ENCODE measurements at places on chromosomes 12 and 14.

DNA sequence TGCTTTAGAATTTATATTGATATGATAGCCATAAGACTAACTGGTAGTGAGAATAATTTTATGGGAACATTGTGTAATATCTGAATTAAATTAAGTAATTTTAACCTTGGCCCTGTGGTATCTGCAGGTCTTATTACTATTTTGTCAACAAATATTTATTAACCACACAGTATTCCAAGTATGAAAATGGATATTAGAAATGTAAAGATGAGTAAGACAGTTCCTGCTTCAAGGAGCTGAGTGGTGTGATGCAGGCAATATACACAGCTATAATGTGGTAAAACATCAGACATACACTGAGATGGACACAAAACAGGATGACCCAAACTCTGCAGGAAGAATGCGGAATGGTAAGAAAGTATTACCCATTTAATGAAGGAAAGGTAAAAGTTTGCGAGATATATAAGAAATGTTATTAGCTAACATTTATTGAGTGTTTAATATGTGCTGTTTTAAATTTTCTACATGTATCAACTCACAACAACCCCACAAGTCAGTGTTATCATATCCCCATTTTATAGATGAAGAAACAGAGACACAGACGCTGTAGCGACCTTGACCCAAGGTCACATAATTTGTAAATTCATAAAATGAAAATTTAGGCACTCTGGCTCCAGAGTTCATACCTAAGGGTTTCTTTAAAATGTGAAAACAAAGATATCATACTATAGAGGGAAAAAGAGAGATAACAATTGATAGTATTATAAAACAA is 12.7 kb downstream of the ABCD2 start:
- DNase-seq, result no peak

DNA sequence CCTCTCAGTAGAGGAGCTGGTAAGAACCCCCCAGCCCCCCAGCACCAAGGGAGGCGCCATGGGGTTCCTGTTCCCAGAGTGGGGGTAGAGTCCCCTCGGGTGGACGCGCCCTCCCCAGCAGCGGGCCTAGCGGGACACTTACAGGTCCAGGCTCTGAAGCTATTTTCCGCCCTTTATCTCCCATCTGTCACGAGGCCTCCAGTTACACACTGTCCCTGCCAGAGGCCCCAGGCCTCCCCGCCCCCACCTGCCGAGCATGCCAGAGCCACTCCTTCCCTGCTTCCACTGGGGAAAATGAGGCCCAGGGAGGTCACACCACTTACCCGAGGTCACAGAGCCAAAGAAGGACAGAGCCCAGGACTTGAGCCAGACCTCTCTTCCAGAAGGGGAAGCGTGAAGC is 3.1 kb downstream of the C14orf180 start:
- no peak for DNase-seq

DNA sequence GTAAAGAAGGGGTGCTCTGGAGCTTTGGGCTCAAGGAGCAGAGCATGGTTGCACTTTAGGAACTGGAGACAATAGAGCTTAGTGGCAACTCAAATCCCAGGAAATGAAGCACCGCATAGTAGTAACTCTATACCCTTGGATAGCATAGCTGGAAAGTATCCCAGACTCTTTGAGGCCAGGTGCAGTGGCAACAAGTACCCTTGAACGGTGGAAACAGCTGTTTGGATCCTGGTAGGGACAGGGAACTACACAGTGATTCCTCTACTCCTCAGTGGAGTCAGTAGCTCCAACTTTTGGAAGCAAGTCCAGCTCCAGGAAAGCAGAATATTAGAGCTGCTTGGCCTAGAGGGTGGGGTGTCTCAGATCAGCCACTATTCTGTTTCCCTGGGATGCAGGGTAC is 129.0 kb upstream of the WSCD2 start:
- no peak for DNase-seq

DNA sequence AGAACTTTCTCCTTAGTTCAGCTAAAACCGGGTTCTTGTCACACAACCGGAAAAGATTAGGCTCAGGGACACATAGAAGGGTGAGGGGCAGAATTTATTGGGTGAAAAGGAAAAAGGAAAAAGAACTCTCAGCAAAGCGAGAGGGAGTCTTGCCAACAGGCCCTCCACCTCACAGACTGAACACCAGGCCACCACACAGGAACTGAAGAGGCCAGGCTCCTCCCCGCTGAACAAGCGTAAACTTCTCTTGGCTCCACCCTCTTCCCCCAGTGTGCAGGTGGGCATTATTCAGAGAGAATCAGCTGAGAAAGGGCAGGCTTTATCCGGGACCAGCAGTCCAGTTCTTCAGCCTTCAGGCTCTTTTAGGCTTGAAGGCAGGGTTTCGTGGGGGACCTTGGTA is 125.6 kb upstream of the FGD4 start:
- no peak for DNase-seq

GRCh38 chr12:18382236-18382885 is 121.0 kb downstream of the PIK3C2G start:
- DNase-seq, result peak; percentile 77

- DNase-seq, result no peak
Observed at GRCh38 chr12:117030187-117030900, 68.9 kb downstream of the TESC start.

DNA sequence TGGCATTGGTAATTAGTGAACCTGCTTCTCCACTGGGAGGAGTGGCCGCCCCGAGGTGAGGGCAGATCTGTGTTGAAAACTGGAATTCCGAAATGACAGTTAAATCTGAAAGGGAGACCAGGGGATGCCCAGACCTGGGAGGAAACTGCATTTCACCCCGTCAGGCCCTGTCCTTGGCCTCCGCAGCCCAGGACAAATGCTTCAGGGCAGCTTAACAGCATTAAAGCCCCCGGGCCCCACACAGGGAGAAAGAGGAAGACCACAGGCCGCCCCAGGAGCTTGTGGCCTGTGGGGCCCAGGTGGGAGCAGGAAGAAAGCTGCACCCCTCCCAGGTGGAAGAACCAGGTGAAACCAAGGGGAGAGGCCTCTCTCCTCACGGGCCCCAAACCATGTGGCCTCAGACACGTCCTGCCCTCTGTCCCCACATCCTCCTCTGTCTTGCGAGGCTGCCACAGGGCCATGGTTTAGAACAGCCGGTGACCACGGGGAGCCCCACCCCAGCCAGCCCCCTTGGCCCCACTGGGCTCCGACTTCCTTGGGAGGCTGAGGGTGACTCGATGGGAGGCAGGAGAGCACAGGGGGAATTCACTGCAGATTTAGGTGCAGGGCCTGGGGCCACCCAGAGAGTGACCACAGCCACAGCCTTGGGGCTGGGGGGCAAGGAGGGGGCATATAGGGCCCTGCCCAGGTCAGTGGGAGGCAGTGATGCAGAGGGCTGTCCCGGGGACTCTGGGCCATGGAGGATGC is 265.4 kb downstream of the ADGRD1 start:
- DNase-seq, result no peak

GRCh38 chr12:56129206-56129941 is 1.3 kb downstream of the ESYT1 start:
- DNase-seq, result peak; percentile 38

DNA sequence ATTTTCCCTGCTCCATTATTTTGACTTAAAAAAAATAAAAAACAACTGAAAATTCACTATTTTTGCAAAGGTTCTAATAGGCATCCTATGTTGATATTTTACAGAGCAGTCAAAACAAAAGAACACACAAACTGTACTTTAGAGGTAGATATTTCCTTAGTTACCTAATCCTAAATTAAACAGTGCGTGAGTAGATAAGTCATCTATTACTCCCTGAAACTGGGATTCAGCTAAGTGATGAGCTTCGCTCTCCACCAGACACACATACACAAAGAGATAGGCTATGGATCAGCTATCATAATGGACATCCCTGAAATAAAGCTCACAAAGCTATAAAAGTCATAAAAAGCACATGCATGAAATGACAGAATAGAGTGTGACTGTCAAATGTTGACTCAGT is 398.7 kb downstream of the SOX5 start:
- no peak for DNase-seq

- DNase-seq, result no peak
Observed at GRCh38 chr14:89542786-89543424, 125.9 kb upstream of the FOXN3 start.

- no peak for DNase-seq
Observed at GRCh38 chr14:71913342-71913741, 18.9 kb upstream of the RGS6 start.

DNA sequence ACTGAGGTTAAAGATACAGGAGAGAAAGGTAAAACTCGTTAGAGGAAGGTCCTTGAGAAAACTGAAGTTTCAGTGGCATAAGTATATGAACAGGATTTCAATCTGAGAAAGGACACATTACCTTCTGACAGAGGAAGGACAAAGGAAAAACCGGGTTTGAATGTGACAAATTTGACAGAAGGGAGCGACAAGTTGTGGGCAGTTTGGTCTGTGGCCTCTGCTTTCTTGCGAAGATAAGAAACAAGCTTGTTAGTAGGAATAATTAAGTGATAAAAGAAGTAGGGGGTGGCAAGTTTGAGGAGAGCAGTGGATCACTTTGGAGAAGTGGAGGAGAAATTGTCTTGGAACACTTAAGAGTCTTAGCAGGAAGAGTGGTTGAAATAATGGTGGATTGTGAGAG is 5.1 kb downstream of the MON2 start:
- no peak for DNase-seq

GRCh38 chr14:61090432-61091216 is 109.6 kb downstream of the SLC38A6 start:
- no peak for DNase-seq

- DNase-seq, result peak; percentile 39
Observed at GRCh38 chr12:2250797-2251196, 198.0 kb downstream of the CACNA1C start.

- no peak for DNase-seq
Observed at GRCh38 chr12:111398530-111398929, 7.2 kb upstream of the SH2B3 start.

GRCh38 chr12:26648066-26648465 is 184.9 kb downstream of the ITPR2 start:
- no peak for DNase-seq

DNA sequence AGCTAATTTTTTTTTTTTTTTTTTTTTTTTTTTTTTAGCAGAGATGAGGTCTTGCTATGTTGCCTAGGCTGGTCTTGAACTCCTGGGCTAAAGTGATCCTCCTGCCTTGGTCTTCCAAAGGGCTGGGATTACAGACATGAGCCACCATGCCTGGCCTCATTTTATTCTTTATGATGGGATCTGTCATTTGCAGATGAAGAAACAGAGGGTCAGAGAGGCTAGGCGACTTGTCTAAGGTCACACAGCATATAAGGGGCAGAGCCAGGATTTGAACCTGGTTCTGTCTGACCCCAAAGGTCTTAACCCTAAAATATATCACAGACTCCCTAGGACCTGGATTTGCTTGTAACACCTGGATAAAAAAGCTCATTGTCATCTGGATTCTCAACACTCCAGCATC is 282.6 kb downstream of the KSR2 start:
- no peak for DNase-seq

DNA sequence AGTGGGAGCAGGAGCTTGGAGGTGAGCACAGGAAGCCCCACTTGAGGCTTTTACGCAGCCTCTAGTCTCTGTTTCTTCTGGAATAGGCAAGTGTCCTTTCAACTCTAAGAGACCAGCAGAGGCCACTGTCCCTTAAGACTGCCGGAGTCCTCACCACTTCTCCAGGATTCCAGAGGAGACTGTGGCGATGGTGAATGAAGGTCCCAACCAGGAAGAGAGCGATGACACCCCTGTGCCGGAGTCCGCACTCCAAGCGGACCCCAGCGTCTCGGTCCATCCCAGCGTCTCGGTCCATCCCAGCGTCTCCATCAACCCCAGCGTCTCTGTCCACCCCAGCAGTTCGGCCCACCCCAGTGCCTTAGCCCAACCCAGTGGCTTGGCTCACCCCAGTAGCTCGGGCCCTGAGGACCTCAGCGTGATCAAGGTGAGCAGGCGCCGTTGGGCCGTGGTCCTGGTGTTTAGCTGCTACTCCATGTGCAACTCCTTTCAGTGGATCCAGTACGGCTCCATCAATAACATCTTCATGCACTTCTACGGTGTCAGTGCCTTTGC is 442 bp downstream of the FLVCR2 start:
- peak; percentile 24 for DNase-seq

DNA sequence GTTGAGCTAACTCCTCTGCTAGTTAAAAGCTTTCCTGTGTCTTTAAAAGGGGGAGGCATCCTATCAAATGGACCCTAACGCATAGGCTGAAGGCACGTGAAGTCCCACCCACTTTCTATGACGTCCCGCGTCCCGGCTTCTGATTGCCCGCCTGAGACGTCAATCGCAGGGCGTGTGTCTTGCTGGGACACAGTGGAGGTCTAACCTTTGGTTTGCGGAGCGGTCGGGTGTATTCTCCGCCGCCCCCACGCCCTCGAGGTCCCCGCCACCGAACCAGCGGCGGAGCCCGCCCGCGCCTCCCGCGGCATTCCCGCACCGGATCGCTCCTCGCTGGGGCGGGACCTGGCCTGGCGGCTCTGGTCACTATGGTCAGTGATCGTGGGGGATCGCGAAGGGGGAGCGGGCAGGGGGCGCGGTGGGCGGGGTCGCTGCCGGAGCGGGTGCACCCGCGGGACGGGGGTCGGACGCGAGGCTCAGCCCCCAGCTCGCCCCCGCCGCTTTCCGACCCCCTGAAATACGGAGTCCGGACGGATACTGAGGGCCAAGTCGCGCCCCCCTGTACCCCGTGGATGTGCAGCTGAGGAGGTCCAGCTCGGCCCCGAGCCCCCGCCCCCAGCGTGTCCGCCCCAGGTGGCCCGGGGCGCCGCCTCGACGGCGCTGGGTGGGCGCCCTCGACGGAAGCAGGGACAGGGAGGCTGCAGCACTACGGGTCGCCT is at the start of gene OTUB2:
Gene OTUB2, plus strand, starts transcription at position 168 of the 716 bp plus-strand sequence. Its CDS starts 198 bp downstream, at position 366.
- peak; percentile 99 for DNase-seq

- DNase-seq, result no peak
Observed at GRCh38 chr12:3795492-3796133, 42.7 kb upstream of the CRACR2A start.

GRCh38 chr12:106109168-106109910 is 29.4 kb downstream of the NUAK1 start:
- DNase-seq, result no peak

GRCh38 chr12:92502417-92503028 is 200.3 kb upstream of the PLEKHG7 start:
- no peak for DNase-seq

- no peak for DNase-seq
Observed at GRCh38 chr14:106419376-106419965, 893.1 kb downstream of the TMEM121 start.
